ENCODE measurements at places on chromosomes 1 and 21.

DNA sequence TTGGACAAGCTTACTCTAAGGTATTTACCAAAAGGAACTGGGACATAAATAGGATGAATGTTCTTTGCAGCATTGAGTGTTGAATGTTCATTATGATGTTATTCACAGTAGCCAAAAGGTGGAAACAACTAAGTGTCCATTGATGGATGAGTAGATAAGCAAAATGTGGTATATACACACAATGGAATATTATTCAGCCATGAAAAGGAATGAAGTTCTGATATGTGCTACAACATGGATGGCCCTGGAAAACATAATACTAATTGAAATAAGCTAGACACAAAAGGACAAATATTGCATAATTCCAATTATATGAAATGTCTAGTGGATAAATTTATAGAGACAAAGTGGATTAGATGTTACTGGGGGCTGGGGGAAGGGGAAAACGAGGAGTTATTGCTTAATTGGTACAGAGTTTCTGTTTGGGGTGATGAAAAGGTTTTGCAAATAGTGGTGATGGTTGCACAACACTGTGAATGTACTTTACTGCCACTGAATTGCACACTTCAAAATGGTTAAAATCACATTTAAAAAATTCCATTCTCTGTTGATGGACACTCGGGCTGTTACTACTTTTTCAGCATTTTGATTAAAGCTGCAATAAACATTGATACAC is 2.9 kb downstream of the MTARC1 start:
- DNase-seq: no peak

GRCh38 chr1:94661431-94661932 is 119.9 kb upstream of the F3 start:
- no peak for DNase-seq

GRCh38 chr1:38370716-38371504 is 324.3 kb upstream of the POU3F1 start:
- peak; percentile 12 for DNase-seq

DNA sequence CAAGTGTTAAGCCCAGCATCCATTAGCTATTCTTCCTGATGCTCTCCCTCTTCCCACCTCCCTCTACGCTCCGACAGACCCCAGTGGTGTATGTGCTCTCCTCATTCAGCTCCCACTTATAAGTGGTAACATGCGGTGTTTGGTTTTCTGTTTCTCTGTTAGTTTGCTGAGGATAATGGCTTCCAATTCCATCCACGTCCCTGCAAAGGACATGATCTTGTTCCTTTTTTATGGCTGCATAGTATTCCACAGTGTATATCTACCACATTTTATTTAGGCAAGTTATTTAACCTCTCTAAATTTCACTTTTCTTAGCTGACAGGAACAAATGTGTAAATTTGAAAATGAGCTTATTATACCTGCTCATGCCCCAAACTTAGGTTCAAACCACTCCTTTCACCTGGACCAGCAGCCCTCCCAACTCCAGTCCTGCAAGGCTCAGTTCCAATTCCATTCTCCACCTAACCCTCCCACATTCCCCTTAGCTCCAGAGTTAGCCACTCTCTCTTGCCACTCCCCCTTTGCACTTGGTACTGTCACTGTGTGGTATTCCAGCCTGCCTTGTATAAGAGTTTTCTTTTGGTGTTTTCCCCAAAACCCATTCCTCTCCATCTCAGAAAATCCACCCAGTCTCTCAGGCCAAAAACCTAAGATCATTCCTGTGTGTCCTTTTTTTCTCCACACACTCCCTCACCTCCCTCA is 1.7 kb upstream of the PEF1 start:
- no peak for DNase-seq

DNA sequence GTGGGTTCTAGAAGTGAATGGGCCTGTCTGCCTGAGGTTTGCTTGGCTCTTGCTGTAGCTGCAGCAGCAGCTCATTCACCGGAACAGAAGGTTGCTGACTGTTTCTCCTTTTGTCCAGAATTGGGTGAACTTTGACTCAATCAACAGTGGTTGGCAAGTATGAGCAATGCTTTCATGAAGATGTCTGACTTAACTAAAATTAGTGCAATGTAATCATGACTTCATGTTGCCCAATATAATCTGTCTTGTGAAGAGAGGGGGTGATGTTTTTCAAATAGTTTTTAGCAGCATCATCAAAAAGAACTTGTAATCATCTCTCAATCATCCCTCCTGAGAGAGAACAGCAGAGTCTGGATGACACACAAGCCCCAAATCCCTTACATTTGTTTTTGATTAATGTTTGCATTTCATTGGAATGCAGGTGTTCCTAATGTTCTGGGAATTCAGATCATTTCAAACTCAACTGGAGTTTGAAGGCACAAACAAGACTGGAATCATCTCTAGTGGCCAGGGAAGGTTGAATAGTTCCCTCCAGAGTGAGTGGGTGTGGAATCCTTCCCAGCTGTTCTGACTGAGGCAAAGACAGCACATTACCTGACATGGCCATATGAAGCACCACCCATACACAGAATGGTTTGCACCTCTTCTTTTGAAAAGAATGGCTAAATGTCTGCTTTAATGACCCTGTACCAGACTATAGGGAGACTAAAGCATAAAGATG is 82.9 kb downstream of the HLX start:
- DNase-seq: no peak

GRCh38 chr1:246595146-246595545 is 28.9 kb downstream of the CNST start:
- DNase-seq: no peak

Measured in WERI-Rb-1 (cell line).